ENCODE measurements at places on chromosomes 16 and 17.

- DNase-seq = no peak
These were observed 6.8 kb downstream of the ANKFY1 start for GRCh38 chr17:4256952-4257351.

- no peak for DNase-seq
These were observed 1.2 kb upstream of the EPX start for GRCh38 chr17:58191241-58191896.

- DNase-seq = no peak
These were observed 39.2 kb upstream of the SLC12A3 start for GRCh38 chr16:56825826-56826225.

GRCh38 chr17:8572764-8573163 is 57.8 kb downstream of the MYH10 start:
- DNase-seq = no peak

All from stimulated activated CD4-positive, alpha-beta T cell treated with anti-CD3 and anti-CD28 coated beads, Interleukin-15, amount 100 ng/mL, for 48 hours (primary cell).